ENCODE measurements at places on chromosomes 3 and 15.

DNA sequence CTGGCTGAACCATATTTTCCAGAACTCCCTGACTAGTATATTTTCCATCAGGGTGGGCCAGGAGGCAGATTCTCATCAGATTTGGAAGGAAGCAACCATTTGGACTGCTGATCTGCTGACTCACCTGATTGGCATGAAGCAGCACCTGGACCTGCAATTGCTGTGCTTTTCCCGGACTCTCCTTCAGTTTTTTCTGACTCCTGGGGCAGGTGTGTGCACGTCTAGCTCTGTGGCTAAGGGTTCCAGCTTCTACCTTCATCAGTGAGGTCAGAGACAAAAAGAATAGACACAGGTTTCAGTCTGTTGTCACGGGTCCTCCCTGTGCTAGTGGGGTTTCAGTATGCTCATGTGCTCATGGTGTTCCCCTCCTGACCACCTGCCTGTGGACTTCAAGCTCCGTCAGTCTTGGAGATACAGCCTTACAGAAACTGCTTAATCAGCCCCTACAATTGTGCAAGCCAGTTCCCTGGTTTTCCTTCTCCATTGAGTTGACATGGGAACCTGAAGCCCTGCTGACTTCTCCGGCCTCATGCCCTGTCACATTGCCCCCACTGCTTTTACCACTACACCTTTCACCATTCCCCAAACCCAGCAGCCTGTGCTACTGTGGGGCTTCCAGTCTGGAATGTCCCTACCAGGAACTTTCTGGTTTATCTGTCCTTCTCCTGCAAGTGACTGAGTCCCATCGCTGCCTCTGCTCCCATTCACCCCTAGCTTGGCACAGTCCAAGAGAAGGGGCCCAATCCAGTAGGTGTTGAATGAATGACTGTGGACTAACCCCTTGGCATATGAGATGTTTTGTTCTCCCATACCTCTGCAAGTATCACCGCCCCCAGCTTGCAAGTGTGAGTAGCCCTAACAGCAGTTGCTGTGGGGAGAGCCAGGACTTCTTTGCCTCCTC, 31.7 kb downstream of the HMCES start:
- DNase-seq: no peak

- DNase-seq: peak; percentile 51
Measured at GRCh38 chr3:38599886-38600285, 49.6 kb downstream of the SCN5A start.

- DNase-seq: no peak
Measured at GRCh38 chr15:38054488-38054887, 120.0 kb downstream of the TMCO5A start.

GRCh38 chr3:103052236-103052830, 617.5 kb downstream of the ZPLD1 start:
- no peak for DNase-seq

Measured in chondrocyte (in vitro differentiated cells).